ENCODE measurements at places on chromosomes 3 and 15.

DNA sequence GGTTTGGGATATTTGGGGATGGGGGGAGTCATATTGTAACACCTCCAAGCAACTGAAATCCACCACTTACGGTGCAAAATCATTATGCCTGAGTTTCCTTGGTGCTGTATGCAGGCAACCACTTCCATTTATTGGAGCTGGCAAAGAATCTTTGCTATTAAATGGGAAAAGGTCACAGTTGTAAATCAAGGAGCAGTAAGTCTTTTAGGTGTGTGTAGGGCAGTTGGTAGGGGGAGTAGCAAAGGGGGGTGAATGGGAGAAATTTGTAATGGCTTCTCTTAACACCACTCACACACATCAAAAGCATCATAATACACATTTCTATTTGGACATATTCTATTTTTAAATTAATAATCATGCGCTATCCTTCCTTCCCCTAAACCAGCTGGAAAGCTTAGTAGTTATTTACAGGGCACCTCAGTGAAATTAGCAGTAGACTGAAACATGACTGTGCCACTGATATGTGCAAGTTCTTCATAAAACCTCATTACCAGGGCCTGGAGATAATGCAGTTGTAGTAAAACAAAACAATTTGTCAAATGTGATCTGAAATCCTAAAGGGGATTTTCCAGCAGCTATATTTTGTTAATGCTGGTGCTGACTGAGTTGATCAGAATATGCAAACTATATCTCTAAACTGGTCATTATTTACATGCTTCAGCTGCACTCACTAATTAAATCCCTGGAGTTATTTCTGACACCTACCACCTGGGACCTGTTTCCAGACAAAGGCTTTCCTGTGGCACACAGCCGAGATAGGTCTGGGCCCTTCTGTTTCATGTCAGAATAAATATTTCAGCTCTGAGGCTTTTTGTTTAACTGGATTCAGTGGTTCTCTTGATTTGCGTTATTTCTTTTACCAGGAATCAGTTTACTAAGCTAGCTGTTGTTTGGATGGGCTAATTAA, 90.1 kb downstream of the B3GALNT1 start:
- peak; percentile 18 for DNase-seq

DNA sequence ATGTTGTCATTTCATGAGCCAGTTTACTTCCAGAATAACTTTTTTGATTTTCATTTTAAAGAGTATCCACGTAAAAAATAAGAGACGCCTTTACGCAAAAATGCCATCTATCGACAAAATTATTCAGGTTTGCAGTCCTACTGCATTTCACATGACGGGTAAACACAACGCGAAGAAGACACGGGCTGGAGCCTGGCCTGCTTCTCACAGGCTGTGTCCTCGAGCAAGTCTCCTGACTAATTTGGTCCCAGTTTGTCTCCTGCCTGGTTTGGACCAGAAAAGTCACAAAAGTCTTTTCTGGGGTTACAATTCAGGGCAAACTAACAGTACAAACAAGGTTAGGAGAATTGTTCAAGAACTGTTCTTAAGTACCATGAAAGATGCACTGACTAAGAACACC, 51.7 kb downstream of the CHSY1 start:
- DNase-seq: no peak

DNA sequence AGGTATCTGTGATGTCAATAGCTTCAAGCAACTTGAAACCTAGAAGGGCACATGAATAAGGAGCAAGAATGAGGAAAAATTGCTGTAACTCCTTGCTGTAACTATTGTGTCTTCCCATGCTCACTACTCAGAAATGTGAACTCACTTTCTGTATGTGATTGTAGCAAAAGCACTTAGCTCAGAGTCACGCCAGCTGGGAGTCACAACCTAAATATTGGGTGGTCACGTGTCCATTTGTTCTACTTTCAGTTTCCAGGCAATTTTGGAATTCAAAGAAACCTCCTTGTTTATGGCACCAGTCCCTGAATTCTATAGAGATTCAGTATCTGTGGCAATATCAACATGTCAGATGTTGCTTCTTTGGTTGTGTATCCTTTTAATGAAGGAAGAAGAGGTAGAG, 241.6 kb upstream of the AZI2 start:
- no peak for DNase-seq

- no peak for DNase-seq
Measured at GRCh38 chr15:100794008-100794407, 85.6 kb upstream of the ALDH1A3 start.

DNA sequence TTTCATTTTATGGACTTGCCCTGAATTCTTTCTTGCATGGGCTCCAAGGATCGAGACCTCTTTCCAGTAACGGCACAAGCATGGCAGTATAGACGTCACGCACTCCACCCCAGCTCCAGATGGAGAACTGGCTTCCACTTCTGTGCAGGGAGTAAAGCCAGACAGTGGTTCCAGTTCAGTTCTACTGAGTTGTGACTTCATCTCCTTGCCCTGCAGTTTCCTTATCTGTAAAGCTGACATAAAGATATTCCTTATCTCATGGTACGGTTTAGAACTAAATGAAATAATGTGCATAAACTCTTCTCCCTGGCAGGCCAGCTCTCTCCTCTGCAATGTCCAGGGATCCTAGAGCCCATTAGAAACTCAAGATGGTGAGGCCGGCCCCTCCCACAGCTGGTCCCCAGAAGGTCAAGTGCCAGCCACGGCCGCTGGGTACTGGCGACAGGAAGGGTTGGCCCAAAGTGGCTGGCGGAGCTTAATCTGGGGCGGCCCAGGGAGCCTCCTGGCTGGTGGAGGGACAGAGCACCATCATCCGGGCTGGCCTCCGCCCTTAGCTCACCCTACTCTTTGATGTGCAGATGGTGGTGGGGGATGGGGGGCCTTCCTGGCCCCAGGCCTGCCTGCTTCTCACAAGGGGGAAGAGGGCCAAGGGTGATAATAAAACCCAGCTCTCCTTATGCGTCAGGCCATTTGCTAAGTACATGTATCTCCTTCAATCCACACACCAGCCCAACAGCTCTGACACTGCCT, 7.2 kb downstream of the MESP2 start:
- no peak for DNase-seq

- DNase-seq: no peak
Measured at GRCh38 chr15:56608993-56609392, 124.3 kb downstream of the ZNF280D start.

Data from NCI-H1694 (cell line).